Mesangial cell (primary cell): ENCODE measurements at places on chromosomes 4 and X. TPM values are rescaled to one million over a fixed set of nuclear protein-coding genes. Genes with fewer than 3 reads are reported as not detected.

The GPR82 gene
- not detected in 2 replicates for total RNA-seq

The TMPRSS11A gene
- not detected in 2 replicates for total RNA-seq

The MAGEB10 gene
- total RNA-seq = not detected in 2 replicates

The COX7B2 gene
- not detected in 2 replicates for total RNA-seq

The TEX11 gene
- not detected in 2 replicates for total RNA-seq

The AREG gene
- total RNA-seq = 35.4 and 36.3 TPM in 2 replicates

The FATE1 gene
- total RNA-seq = not detected in 2 replicates

The TLR10 gene
- total RNA-seq = not detected in 2 replicates

The VSIG1 gene
- 0.16 and 0.51 TPM in 2 replicates for total RNA-seq

The F8 gene
- total RNA-seq = 0.33 and 2.2 TPM in 2 replicates

The BST1 gene
- 12.8 and 18.6 TPM in 2 replicates for total RNA-seq

The CSAG1 gene
- not detected in 2 replicates for total RNA-seq

The GALNT7 gene
- 36.0 and 37.3 TPM in 2 replicates for total RNA-seq

The ASB12 gene
- under 0.01 TPM in 1 of 2 replicates, not detected in the other for total RNA-seq

The GAB3 gene
- 0.38 and 1.1 TPM in 2 replicates for total RNA-seq

The GAGE12J gene
- total RNA-seq = not detected in 2 replicates

The PDLIM3 gene
- 17.8 and 21.6 TPM in 2 replicates for total RNA-seq

The STK32B gene
- total RNA-seq = 3.8 and 4.6 TPM in 2 replicates

The TREX2 gene
- 0.13 and 0.98 TPM in 2 replicates for total RNA-seq

The NXF2 gene
- not detected in 2 replicates for total RNA-seq

The FGA gene
- 0.16 and 0.63 TPM in 2 replicates for total RNA-seq

The USP26 gene
- total RNA-seq = not detected in 2 replicates

The KDR gene
- under 0.01 and 0.25 TPM in 2 replicates for total RNA-seq
